Left lung (tissue), 14 donors: ENCODE measurements at places on chromosomes 3 and 15. TPM values are rescaled to one million over a fixed set of nuclear protein-coding genes. Genes with fewer than 3 reads are reported as not detected.

LEKR1 gene
- total RNA-seq, result 0.76 TPM

CCDC33 gene
- 3.2 TPM for total RNA-seq

DNA sequence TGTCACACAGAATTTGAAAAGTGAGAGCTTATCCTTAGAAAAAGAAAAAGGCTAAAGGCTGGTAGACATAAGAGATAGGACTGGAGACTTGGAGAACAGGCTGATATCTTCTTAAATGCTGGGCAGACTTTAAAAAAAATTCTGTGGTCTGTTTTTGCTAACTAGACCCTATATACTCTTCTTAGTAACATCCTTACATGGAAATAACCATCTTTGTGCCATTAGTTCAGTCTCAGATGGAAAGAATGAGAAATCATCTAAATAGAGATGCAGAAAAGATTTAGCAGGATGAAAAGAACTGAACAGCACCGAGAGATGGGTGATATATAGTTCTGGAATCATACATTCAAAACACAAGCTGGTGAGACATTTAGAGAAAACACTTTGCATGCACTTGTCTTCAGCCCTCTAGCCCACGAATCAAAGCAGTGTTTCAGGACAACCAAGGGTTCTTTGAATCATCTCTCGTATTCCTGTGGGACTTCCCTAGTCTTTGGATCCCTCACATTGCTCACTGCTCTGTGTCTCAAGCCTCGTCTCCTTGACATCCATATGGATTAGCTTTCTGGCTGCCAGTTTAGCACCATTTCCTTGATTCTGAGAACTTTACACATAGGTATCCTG is 93.0 kb upstream of the LYSMD4 start:
- DNase-seq, result no peak

DNA sequence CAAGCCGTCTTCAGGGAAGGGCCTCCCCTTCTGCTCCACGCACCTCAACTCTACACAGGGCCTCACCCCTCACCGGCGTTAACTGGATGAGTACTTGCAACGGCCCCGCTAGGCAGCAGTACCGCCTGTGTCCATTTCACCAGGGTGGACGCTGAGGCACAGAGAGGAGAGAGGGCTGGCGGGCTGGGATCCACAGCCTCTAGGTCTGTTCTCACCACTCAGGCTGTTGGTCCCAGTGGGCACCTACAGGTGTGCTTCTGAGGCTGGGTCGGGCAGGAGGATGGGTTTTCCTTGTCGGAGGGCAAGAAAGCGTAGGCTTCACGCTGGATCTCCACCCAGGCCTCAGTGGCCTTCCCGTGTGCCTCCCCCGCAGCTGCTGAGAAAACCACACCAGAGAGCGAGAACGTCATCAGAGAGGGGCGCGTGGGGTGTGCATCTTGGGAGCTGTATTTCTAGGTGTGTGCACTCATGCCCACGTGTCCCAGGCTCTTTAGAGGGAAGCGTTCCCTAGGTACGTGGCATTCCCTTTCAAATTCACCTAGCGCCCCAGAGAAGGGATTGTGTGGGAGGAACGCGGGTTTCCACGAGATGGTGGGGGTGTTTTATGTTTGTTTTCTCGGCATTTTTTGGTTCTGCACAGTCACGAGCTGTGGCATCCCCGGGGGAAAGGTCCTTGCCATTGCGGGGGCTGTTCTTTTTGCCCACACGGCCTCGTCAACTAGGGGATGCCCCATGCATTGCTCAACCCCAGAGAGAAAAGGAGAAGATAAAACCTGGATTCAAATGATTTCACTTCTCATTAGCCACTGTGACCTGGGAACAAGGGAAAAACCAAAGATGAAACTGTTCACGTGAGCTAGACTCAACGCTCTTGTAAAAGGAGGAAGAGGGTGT is 67.7 kb downstream of the MGLL start:
- DNase-seq, result no peak

- no peak for DNase-seq
Observed at GRCh38 chr3:194395212-194395611, 3.9 kb downstream of the GP5 start.

DNA sequence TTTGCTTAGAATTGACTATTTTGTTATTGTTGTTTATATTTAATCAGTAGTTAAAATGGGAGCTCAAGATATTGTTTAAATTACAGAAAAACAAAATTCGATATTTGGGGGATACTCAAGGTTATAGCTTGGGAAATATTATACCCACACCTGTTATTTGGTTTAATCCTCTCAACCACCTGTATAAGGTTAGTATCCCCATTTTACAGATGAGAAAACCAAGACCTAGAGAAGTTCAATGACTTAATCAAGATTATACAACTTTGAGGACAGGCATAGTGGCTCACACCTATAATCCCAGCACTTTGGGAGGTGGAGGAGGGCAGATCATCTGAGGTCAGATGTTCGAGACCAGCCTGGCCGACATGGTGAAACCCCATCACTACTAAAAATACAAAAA is 39.8 kb upstream of the CA12 start:
- no peak for DNase-seq
